ENCODE measurements at places on chromosomes 3 and 15.

DNA sequence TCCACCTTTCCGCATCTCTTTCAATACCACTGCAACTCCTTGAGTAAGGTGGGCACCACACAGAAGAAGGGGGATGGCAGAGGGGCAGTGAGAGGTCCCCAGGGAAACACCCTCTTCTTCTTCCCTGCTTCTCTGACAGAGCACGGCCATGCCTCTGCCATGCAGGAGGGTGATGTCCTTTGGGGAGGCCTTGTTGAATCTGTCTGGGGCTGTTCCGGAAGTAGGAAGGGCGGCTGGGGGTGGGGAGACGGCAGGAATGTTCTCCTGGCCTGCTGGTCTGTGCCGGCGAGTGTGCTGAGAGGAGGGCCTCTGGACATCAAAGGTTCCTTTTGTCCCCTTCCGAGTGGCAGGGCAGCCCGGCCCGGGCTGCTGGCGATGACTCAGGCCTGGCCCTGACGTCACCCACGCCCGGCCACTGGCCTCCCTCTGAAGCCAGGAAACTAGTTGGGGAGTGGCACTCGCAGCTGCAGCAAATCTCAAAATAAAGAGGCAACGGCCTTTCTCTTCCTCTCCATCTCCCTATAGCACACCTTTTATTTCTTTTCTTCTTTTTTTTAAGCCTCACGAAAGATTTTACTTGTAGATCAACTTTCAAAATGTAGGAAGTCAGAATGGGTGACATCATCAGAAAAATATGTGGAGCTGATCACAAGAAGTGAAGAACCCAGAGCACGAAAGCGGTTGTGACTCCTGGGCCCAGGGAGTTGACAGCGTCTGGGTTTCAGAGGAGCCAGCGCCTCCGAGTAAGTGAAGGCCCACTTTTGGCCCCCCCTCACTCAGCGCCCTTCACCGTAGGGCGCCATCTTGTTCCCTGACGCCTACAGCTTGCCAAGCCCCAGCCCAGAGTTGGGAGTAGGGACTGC lies at the start of gene ZBTB38:
Gene ZBTB38 (plus strand): TSS at position 443 of the 863 bp plus-strand sequence. CDS start 73,885 bp downstream, outside the sequence.
- no peak for DNase-seq

DNA sequence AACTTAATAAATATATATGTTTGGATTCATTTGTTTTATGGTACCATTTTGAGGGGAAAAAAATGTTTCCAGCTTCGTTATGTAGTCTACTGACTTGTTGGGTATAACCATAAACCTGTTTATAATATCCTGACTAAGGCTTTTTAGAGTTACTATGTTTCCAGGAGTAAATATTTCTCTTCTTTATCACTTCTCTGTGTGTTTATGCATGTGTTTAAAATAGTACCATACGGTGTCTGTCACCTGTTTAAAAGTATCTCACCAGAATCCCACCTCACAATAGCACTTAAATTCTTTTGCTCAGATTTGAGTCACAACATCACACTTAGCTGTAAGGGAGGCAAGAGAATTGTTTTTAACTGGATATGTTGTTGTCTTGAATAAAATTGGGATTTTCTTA lies 15.1 kb downstream of the LACTB start:
- no peak for DNase-seq

DNA sequence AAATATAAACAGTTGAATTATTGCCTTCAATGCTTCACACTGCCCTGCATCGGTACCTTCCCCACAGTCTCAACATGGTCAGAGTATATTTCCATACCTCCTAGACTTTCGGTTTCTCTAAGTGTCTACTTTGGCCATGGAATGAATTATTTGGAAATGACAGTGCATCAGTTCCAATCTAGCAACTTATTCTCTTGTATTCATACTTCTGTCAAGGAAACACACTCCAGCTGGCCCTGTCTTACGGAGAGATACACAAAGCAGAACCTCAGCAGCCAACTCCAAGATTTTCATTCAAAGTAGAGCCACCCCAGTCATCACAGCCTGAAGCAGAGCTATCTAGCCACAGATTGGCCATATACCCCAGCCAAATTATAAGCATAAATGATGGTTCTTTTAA lies 518.4 kb upstream of the UBE2E2 start:
- DNase-seq = no peak

DNA sequence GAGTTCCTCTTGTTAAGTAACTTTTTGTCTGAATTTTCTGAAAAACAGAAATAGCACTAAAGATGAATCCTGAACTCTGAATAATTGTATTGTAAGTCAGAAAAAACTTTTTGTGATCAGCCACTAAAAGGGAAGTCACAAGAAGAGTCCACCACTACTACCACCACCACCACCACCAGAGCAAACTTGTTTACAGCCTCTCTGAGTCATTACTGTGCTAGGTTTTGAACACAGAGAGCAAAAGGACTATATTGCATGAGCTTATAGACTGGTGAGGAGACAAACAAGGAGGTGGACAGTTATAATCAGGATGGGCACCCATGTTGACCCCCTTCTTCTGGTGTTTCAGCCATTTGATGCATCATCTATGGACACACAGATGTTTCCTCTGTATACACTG lies 141.7 kb downstream of the IL5RA start:
- DNase-seq = no peak

GRCh38 chr15:86555939-86556338 lies 476.3 kb downstream of the AGBL1 start:
- peak; percentile 19 for DNase-seq

GRCh38 chr3:23701716-23702597 lies 103.8 kb upstream of the UBE2E1 start:
- DNase-seq = peak; percentile 17

GRCh38 chr3:79184251-79184650 lies 583.5 kb downstream of the ROBO1 start:
- no peak for DNase-seq

DNA sequence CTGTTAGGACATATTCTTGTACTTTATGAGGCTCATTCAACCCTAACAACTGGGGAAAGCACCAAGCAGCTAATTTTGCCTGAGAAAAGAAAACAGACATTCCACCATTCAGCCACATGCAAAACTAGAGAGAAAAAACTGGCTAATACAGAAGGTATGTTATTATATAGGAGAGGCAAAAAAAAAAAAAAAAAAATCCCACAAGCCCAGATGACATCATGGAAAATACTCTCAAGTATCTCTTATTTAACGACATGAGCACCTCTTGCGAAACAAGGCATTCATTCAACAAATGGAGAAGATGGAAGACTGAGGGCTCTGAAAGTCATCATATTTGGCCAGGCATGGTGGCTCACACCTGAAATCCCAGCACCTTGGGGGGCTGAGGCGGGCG lies 61.5 kb downstream of the PRICKLE2 start:
- DNase-seq = no peak

GRCh38 chr15:32688151-32688639 lies 29.6 kb upstream of the GREM1 start:
- DNase-seq = peak; percentile 90

DNA sequence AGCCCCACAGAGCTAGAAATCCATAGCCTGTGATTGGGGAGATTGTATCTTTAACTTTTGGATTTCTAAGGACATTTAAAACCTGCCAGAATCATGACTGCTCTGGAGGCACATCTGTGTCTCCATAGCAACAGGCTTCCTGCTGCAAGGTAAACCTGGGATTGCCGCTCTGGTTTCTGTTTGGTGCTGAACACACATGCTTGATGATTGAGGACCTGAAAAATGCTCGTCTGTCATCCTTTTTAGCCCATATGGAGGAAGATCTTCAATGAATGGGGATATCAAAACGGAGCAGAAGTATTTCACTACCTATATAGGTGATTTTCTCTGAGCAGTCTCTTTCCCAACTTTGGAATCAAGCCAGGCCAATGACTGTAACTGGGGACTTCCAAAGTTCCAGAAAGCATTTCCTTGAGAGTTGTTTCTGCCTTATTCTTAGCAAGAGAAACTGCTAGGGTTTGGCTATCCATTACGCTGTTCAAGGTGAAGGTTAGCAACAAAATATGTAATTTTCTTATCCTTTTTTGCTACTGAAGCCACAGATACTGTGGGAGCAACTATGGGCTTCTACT lies 96.5 kb upstream of the TNIK start:
- DNase-seq = peak; percentile 12

DNA sequence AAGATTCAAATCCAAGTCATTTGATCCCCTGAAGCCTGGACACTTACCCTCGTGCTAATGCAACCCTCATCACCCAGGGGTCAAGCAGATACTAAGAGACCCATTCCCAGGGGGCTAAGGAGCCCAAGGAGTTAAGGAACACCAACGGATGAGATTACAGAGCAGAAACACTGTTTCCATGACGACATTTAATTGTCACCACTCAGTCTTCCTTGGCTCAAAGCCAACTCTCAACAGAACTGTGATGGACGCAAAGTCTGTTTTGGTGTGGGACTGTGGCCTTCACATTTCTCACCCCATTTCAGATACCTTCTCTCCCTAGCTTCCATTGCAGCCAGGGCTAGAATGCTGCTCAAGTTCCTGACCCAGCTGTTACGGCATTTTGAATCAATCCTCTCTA lies 383.5 kb upstream of the WNT5A start:
- DNase-seq = no peak

- DNase-seq = peak; percentile 20
Observed at GRCh38 chr3:160885791-160886286, 129.8 kb downstream of the PPM1L start.

DNA sequence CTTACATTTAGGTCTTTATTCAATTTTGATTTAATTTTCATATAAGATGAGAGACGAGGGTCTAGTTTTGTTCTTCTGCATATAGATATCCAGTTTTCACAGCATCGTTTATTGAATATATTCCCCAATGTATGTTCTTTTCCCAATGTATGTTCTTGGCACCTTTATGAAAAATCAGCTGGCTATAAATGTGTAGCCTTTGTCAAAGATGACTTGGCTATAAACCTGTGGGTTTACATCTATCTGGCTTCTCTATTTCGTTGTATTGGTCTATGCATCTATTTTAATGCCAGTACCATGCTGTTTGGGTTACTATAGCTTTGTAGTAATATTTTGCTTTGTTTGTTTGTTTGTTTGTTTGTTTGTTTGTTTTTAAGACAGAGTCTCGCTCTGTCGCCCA lies 11.7 kb upstream of the IREB2 start:
- DNase-seq = no peak

DNA sequence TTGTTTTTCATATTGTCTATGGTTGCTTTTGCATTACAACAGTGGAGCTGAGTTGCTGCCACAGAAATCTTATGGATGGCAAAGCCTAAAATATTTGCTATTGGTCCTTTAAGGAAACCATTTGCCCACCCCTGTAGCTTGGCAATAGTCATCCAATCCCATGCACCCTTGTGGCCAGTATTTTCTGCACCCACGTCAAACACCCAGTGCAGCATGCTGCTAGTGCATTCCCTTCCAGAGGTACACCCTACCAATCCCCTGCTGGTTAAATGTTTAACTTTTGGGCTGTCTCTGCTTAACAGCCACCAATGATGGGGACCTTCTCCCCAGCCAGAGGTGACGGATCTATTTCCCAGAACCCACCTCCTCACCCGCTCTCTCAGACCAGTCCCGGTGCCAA lies 23.8 kb upstream of the SLC6A11 start:
- no peak for DNase-seq

- DNase-seq = no peak
Observed at GRCh38 chr3:71244826-71245488, 338.6 kb downstream of the FOXP1 start.

GRCh38 chr3:111143-112069 lies 85.2 kb upstream of the CHL1 start:
- peak; percentile 38 for DNase-seq

DNA sequence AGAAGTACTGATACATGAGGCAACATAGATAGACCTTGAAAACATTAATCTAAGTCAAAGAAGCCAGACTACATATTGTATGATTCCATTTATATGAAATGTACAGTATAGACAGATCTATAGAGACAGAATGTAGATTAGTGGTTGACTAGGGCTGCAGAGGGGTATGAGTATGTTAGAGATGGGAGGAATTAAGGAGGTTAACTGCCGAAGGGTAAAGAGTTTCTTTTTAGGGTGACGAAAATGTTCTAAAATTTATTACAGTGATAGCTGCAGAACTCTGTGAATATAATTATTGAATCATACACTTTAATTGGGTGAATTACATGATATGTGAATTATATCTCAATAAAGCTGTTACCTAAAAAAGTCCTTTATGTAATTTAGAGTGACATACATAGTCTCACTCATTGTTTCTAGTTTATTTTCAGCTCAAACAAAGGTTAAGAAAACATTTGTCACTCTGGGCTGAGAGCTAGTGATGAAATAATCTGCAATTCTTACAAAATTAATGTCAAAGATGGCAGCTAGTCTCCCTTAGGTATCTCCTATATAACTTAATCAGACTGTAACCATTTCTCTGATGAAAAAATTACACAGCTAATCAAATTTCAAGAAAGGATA lies 61.4 kb downstream of the DENND4A start:
- DNase-seq = no peak

GRCh38 chr15:29021857-29022256 lies 136.1 kb downstream of the APBA2 start:
- no peak for DNase-seq

DNA sequence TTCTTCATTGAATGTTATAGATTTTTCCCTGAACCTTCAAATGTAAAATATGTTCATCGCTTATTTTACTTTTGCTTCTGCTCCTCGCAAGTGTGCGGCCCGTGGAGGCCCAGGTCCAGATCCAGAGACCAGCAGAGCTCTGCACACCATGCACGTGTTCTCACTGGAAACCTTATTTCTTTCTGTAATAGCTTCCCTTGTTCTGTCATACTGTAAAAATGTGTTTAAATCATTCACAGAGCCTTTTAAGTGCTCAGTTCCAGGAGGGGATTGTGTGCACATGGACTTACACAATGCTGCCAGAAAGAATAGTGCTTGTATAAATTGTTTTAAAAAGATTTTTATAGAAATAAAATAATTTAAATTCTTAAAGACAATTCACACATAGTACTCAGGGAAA lies 359.3 kb downstream of the GABRG3 start:
- DNase-seq = no peak

- no peak for DNase-seq
Observed at GRCh38 chr3:10781981-10782380, 34.0 kb upstream of the SLC6A11 start.

DNA sequence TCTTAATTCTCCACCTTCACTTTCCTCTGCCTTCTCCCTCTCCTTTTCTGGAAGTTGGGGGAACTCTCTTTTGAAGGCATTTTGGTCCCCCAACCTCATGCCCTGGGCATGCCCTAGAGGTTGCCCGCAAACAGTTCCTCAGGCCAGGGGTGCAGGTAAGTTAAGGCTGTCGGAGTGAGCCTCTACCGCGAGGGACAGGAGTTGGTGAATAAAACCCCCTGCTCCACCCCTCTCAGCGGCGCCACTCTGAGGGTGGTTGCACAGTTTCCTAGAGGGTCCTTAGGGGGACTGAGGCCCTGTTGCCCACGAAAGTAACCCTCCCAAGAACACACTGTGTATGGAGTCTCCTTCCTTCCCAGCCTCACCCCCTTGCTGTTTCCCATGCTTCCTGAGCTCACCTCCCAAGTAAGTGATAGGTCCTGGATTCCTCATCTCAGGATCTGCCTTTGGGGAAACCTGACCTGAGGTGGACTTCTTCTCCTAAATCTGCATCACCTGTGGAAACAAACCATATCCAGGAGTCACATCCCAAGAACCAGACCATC lies 23.1 kb upstream of the THSD4 start:
- DNase-seq = no peak

GRCh38 chr3:173111321-173111720 lies 29.7 kb downstream of the SPATA16 start:
- DNase-seq = no peak

- DNase-seq = no peak
Observed at GRCh38 chr15:36252146-36252711, 327.2 kb upstream of the CDIN1 start.
